ENCODE measurements at places on chromosomes 11 and 22.
A peak's percentile ranks its signal among the peaks of the same experiment; 100 is the strongest.

DNA sequence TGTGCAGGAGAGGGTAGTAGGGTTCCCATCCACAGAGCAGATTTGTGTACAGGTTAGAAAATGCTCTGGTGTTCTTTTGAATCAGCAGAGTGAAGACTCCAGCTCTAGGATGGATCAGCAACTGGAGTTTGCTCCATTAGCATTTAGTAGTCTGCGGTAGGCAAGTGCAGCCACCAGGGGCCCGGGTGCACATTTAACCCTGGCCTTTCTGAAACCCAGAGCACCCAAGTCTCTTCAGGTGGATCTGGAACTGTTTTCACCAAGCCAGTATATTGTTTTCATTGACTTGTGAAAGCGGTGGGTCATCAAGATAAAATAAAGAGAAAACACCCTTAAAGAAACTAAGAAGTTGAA lies 100.8 kb upstream of the CLPB start:
- DNase-seq, result no peak

GRCh38 chr11:1618231-1618630 lies 3.7 kb downstream of the KRTAP5-4 start:
- no peak for DNase-seq

- no peak for DNase-seq
These were observed 9.4 kb downstream of the FADS2 start for GRCh38 chr11:61837411-61838005.

DNA sequence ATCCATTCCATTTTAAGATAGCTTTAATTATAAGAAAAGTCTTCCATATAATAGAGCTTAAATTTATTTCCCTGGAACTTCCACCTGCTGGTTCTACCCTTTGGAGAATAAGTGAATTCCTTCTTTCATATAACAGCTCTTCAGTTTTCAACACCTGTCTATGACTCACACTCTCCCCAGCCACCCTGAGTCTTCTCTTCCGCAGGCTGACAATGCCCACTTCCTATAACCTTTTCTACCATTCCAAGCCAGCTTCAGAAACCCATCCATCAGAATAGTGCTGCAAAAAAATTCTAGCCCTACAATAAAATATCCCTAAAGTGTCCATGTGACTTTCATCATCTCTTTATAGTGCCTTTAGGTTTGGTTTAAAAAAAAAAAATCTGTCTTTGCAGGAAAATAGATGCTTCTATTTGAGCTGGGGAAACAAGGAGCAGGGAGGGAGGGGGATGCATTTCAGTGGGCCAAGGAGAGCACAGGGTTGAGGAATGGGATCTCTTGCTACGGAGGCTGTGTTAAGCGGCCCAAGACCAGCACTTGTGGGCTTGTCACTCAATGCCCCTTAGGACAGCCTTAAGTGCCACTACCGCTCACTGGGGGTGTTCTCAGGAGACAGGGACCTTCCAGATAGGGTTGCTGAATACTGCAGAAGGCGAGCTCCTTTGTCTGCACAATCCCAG lies 178.6 kb downstream of the DSCAML1 start:
- DNase-seq, result no peak

GRCh38 chr11:130672911-130673310 lies 224.5 kb downstream of the ADAMTS15 start:
- DNase-seq, result no peak

GRCh38 chr11:75346912-75347647 lies 4.4 kb downstream of the ARRB1 start:
- no peak for DNase-seq

- no peak for DNase-seq
These were observed 1.3 kb downstream of the PACSIN2 start for GRCh38 chr22:43013355-43014315.

- DNase-seq, result no peak
These were observed 321.6 kb downstream of the AASDHPPT start for GRCh38 chr11:106399076-106399511.

GRCh38 chr11:8288166-8288772 lies 24.6 kb upstream of the LMO1 start:
- no peak for DNase-seq

- no peak for DNase-seq
These were observed 31.5 kb upstream of the CAT start for GRCh38 chr11:34407121-34407813.

DNA sequence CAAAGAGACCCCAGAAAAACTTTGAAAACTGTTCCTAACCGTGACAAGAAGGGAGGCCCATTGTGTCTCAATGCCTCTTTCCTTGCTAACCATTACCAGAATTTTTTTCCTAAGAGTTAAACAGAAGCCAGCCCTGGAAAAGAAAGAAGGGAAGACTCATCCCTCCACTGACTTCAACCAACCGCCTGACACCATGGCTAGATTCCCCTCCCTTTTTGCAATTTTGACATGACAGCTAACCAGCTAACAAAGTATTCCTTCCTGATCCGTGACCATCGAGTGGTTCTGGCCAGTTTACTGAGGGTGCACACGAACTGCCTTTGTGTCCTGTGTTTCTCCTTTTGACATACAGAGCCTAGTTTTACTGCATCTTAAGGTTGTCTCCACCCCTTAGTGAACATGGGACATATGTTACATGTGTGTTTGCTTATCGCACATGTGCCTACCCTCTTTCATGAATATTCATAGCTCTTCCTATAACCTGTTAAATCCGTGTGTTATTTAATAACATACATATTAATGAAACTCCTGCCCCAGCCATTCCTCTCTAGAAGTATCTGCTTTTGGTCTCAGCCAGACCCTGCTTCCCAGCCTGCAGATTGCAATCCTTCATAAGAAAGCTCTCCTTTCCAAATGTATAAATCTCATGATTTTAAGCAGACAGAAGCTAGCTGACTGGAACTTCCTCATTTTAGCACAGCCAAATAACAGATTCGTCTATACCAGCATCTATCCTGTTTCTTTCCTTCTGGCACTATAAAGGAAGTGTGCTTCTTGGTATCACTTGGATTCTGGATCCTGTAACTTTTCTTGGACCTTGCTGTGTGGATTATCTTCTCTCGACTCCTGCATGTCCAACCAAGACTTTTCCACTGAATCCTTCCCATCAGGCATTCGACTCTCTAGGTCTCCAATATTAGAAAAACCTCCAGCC lies 37.8 kb downstream of the RASSF10 start:
- no peak for DNase-seq

DNA sequence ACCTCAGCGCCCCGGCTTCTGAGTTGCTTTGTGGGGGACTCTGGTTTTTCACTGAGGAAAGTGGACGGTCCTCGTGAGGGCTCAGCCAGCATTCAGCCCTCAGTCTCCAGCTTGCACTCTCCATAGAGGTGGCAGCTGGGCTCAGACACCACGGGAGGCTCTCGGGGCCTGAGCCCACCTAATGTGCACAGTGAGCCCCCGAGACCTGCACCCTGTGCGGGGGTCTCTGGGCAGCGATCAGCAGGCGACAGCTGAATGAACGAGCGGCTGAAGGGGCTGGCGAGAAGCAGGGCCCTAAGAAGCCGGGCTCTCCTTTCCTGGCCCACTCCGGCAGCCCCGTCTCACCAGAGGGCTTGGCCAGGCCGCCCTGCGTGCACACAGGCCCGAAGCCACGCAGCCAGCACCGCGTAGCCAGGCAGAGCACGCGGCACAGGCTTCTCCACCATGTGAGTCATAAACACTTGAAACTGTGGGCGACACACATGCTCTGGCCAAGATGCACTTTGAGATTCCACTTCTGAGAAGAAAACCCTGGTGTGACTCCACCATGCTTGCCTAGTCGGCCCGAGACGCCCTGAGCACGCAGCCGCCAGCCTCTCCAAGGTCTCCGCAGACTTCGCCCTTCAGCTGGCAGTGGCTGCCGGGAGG lies 28.0 kb downstream of the TOLLIP start:
- DNase-seq, result no peak

DNA sequence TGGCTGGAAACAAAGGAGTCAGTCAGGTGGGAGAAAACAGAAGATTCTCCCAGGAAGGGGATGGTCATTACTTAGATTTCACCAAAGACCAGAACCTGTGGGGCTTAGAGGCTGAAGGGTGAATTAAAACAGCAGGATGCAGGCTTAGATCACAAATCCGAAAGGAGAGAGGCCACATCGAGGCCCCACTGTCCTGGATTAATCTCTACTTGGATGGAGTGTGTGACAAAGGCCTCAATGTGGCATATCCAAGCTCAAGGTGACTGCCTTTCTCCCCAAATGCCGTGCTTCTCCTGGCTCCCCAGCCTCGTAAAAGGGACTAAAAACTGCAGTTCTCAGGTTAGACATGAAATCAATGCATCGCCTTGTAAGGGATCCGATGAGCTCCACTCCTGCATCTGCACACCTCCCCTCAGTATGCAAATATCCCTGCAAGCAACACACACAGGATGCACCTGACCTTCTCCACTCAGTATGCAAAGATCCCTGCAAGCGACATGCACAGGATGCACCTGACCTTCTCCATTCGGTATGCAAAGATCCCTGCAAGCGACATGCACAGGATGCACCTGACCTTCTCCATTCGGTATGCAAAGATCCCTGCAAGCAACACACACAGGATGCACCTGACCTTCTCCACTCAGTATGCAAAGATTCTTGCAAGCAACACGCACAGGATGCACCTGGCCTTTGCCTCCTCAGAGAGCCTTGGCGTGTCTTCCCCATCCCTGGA lies 447.4 kb downstream of the BRD1 start:
- no peak for DNase-seq

DNA sequence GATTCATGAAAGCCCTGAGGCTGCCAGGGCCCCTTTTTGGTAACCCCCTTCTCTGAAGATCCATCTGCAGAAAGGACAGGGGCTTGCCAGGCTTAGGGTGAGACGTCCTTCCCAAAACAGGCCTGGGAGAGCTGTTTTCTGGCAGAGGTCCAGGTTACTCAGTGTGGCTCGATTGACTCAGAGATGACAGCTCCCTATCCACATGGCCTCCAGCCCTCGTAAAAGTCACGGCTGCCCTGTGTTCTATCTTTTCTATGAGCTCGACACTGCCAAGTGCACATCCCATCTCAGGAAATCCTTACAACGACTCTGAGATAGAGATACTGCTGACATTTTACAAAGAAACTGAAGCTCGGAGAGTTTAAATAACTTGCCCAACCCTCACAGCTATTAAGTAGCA lies 20.4 kb downstream of the ADAMTS8 start:
- no peak for DNase-seq

- DNase-seq, result no peak
These were observed 189.5 kb downstream of the PGR start for GRCh38 chr11:100940111-100940510.

DNA sequence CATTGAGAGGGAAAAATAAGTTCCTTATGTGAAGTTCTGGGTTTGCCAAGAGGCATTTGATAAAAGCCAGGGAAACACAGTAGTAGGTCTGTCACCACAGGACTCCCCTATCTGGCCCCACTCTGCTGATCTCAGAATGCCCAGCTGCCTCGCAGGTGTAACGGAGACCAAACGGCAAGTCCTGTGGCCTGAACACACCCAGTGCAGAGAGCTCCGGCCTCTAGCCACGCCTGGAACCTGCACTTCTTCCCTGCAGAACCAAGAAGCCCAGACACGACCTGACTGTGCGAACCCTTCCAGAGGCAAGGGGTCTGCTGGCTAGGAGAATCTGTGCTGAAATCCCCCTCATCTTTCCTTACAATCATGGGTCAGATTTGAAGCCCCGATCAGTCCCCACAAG lies 432.8 kb upstream of the B3GAT1 start:
- no peak for DNase-seq

DNA sequence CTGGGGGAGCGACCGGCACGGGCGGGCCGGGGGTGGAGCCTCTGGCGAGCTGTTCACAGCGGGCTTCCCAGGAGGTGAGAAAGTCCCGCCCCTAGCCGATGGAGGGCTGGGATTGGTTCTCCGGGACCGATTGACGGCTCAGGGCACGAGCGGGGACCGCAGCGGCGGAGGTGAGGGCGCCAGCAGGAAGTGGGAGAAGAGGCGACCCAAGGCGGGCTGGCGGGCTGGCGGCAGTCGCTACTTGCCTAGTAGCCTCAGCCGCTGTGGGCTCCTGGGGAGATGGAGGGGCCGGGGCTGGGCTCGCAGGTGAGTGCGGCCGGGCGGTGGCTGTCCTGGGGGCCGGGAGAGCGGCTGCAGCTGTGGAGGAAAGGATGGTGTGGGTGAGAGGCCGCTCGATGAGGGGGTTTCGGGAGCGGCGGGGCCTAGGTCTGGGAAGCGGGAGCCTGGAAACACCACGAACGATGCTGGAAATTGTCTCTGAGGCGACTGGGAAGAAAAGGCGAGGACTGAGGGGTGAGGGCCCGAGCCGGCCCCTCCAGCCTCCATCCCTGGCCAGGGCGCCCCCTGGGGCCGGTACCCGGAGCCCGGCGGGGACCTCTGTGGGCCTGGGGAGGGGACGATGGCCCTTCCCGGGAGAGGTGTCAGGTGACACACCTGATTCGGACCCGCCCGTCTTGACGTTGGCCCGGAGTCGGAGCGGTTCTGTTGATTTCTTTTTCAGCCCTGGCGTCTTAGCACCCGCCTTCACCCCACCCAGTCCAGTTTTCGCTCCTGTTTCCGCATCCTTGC lies at the start of gene ZDHHC13:
Gene ZDHHC13, plus strand, starts transcription at position 198 of the 789 bp plus-strand sequence. Its CDS starts 82 bp downstream, at position 280.
- peak; percentile 97 for DNase-seq

DNA sequence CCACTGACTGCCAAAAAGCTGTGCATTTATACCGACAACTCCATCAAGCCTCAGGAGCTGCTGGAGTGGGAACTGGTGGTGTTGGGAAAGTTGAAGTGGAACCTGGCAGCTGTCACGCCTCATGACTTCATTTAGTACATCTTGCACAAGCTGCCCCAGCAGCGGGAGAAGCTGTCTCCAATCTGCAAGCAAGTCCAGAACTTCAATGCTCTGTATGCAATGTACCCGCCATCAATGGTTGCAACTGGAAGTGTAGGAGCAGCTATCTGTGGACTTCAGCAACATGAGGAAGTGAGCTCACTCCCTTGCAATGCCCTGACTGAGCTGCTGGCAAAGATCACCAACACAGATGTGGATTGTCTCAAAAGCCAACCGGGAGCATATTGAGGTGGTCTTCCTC lies at the start of gene SLC22A25:
Gene SLC22A25, minus strand, starts transcription at position 67 of the 400 bp plus-strand sequence. CDS start 13,947 bp downstream, outside the sequence.
- DNase-seq, result no peak

DNA sequence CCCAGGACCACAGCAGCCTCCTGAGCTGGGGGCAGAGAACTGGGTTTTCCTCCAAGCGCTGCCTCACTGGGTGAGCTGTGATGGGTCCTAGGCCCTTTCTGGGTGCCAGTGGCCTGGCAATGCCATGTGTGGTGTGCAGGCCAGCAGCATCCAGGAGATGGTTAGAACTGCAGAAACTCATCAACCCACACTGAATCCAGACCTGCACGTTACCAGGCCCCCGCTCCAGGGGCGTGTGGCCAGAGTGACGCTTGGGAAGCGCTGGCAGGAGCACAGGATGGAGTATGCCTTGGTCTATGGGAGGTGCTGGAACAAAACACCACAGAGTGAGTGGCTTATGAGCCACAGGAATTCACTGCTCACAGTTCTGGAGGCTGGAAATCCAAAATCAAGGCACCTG lies 97.0 kb downstream of the MN1 start:
- no peak for DNase-seq

GRCh38 chr11:105130189-105130813 lies 9.3 kb downstream of the CARD18 start:
- DNase-seq, result no peak

DNA sequence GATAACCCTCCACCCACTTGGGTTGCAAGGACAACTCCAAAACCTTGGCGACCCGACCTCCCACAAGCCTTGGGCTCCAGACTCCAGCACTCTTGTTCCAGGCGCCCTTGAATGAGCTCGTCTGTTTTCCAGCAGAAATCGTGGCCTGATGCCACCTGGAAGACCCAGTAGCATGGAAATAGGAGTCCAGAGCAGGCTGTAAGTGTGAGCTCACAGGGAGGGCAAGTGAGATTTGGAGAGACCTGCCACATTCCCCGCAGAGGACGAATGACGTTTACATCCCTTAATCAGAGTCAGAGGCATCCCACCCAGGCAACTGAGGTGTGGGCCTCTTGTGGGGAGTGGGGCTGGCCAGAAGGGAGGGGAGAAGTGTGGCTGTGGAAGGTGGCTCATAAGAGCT lies 71.9 kb downstream of the LDLRAD3 start:
- no peak for DNase-seq

GRCh38 chr11:73856031-73856567 lies 20.5 kb downstream of the COA4 start:
- DNase-seq, result no peak

All from stimulated activated CD4-positive, alpha-beta T cell treated with anti-CD3 and anti-CD28 coated beads, Interleukin-2, amount 100 ng/mL, for 24 hours (primary cell).